ENCODE measurements at places on chromosomes 2 and 18. TPM values are rescaled to one million over a fixed set of nuclear protein-coding genes. Genes with fewer than 3 reads are reported as not detected.

The RTP5 gene
- not detected for total RNA-seq

- no peak overlapping the region for H3K4me3 ChIP-seq
- DNase-seq = no peak
These were observed 228.3 kb upstream of the SETBP1 start for GRCh38 chr18:44452346-44452745.

The PMS1 gene
- 61.3 TPM for total RNA-seq

DNA sequence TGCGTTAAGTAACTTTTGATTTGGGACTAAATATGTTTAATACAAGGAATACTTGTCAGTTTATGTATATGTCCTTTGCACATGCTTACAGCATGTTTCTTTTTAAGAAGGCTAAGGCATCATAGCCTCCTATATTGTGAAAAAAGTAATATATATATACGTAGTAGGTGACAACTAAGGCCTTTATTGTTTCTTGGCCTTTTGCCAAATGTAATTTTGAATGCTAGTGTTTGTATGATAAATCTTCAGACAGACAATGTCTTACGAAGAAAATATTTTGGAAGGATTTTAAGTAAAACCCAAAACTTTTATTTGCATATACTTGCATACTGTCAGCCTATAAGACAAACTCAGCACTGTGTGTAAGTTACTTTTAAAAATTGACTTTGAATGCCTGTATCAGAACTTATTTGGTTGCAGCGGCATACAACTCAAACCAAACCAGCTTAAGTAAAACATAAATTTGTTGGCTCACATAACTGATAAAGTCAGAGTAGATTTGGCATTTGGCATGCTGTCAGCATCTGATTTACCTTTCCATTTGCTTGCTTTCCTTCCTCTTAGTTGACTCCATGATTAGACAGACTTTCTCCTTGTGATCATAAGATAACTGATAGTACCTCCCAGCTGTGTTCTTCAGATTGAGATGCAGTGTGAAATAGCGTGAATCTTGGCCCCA, 24.4 kb downstream of the UBE2E3 start:
- no peak for DNase-seq
- no peak overlapping the region for H3K4me3 ChIP-seq
- H3K27me3 ChIP-seq = no peaks in the 10 kb centered on the region
- peaks cover 14% of the 10 kb centered on the region for H3K4me1 ChIP-seq
- no peaks in the 10 kb centered on the region for H3K36me3 ChIP-seq

GRCh38 chr18:77470569-77471413, 221.1 kb downstream of the GALR1 start:
- no peak overlapping the region for H3K4me3 ChIP-seq
- H3K4me1 ChIP-seq = peaks cover 13% of the 10 kb centered on the region
- DNase-seq = peak; percentile 12
- H3K27ac ChIP-seq = peak overlapping the region; percentile 16

- H3K4me3 ChIP-seq = no peak overlapping the region
- H3K27ac ChIP-seq = no peak overlapping the region
- no peaks in the 10 kb centered on the region for H3K27me3 ChIP-seq
- no peaks in the 10 kb centered on the region for H3K36me3 ChIP-seq
These were observed 310.7 kb downstream of the TNS1 start for GRCh38 chr2:217691920-217692666.

DNA sequence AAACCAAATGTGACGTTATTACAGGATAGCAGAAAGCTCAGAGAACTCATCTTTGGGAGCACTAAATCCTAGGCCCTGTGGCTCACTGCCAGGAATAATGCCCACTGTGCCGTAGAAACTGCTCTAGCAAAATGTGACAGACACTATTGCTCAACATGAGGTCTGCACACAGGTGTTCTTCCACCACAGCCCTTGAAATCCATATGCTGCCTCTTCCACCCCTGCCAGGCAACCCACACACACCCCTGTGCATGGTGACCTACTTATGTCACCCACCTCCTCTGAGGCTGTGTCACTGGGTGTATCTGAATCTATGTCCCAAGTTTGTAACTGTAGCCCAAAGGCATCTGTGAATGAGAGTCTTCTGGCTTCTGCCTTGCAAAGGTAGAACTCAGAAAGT, 66.1 kb upstream of the MBOAT2 start:
- no peaks in the 10 kb centered on the region for H3K36me3 ChIP-seq
- no peak for DNase-seq
- no peaks in the 10 kb centered on the region for H3K27me3 ChIP-seq
- H3K4me3 ChIP-seq = no peak overlapping the region

DNA sequence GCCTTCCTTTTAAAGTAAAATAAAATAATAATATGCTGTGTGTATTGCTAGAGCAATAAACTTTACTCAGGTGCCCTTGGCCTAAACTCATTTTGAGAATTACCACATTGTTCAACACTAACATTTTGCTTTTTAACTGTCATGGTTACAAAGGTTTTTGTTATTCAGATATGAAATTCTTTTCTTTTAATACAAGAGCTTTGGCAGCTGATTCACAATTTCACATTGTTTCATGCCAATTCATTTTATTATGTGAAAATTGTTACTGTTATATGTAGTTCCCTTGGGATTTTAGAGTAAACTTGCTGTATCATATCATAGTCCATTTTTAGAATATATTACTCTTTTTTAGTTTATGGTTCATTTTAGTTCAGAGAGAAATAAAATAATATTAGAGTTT, 65.8 kb upstream of the ZNF804A start:
- no peak for DNase-seq
- no peak overlapping the region for H3K27ac ChIP-seq
- no peaks in the 10 kb centered on the region for H3K4me1 ChIP-seq

The RBM44 gene
- 0.34 TPM for total RNA-seq

GRCh38 chr2:23824777-23825212, 102.1 kb downstream of the ATAD2B start:
- no peaks in the 10 kb centered on the region for H3K36me3 ChIP-seq
- no peaks in the 10 kb centered on the region for H3K27me3 ChIP-seq
- H3K4me1 ChIP-seq = no peaks in the 10 kb centered on the region

- no peak for DNase-seq
- no peak overlapping the region for H3K4me3 ChIP-seq
- H3K4me1 ChIP-seq = peaks cover 10% of the 10 kb centered on the region
- no peaks in the 10 kb centered on the region for H3K27me3 ChIP-seq
These were observed 56.7 kb downstream of the ADI1 start for GRCh38 chr2:3462493-3463104.

- H3K4me3 ChIP-seq = no peak overlapping the region
- H3K27me3 ChIP-seq = no peaks in the 10 kb centered on the region
- H3K4me1 ChIP-seq = no peaks in the 10 kb centered on the region
- no peak for DNase-seq
- no peaks in the 10 kb centered on the region for H3K36me3 ChIP-seq
These were observed 3.4 kb downstream of the PLB1 start for GRCh38 chr2:28499282-28499681.

All from neural progenitor cell (in vitro differentiated cells).